ENCODE measurements at places on chromosomes 6 and 20.

DNA sequence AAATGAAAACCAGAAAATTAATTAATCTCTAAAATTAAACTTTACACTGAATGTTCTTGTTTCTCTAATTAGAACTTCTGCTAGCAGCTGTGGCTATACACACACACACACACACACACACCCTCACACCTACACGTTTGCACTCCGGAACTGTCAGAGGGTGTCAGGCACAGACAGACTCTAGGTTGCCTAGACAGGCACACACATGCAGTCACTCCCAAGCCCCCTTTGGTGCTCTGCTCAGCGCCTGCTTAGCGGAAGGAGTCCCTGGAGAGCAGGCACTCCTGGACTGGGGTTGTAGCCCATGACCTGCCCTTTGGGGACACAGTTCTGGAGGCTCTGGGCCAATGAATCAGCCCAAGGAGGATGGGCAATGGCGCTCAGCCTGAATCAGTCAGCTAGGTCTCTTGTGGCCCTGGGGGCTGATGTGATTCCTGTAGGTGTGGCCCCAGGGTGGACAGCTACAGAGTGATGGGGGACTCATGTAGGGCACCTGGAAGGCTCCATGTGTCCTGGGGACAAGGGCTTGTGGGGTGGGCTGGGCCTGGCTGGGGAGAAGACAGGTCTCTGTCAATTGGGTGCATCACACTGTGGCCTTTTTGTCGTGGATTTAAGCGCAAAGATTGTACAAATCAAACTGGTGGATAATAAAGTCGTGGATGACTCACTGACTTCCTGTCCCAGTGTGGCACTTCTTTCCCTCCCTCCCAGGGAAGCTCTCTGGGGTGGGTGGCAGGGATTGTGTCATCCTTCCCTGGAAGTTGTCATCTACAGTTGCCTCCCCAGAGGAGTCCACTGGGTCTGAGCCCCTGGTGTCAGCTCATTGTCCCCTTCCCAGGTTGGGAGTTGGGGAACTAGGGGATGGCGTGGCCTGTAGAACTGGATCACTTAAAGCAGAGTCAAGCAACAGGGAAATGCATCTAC, 8.8 kb downstream of the TMEM151B start:
- DNase-seq: no peak

DNA sequence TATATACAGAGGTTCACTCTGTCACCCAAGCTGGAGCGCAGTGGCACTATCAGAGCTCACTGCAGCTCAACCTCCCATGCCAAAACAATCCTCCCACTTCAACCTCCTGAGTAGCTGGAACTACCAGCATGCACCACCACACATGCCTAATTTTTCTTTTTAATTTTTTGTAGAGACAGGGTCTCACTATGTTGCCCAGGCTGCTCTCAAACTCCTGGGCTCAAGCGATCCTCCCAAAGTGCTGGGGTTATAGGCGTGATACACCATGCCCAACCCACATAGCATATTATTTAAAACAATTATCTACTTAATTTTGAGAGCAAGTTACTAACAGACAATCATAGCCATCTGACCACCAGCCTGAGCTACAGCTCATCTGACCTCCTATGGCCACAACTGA, 459.9 kb upstream of the JARID2 start:
- DNase-seq: no peak

DNA sequence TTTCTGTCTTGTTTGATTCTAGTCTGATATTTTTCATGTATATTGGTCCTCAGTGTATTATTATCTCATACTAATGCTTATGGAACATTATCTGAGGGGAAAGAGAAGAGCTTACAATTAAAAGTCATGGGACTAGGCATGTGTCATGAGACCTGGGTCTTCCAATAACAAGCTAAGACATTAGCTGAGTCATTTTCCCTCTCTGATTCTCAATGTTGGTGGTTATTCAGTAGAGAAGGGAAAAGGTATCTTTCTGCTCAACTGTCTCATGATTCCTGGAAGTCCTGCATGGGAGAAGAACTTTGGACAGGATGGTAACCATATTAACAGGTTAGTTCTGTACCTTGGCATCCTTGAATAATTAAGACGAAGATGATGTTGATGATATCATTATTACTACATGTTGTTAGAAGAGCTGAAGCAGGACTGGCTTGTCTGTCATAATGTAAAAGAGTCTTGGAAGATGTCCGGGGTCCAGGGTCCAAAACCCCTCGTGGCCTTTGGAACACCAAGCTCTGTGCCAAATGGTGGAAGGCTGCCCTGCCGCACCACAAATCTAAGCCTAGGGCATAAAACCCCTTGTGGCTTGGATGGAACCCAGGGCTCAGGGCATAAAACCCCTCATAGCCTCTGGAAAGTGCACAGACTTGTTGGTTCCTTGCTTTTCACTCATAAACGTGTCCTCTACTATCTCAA, 19.1 kb downstream of the TRIM38 start:
- no peak for DNase-seq

DNA sequence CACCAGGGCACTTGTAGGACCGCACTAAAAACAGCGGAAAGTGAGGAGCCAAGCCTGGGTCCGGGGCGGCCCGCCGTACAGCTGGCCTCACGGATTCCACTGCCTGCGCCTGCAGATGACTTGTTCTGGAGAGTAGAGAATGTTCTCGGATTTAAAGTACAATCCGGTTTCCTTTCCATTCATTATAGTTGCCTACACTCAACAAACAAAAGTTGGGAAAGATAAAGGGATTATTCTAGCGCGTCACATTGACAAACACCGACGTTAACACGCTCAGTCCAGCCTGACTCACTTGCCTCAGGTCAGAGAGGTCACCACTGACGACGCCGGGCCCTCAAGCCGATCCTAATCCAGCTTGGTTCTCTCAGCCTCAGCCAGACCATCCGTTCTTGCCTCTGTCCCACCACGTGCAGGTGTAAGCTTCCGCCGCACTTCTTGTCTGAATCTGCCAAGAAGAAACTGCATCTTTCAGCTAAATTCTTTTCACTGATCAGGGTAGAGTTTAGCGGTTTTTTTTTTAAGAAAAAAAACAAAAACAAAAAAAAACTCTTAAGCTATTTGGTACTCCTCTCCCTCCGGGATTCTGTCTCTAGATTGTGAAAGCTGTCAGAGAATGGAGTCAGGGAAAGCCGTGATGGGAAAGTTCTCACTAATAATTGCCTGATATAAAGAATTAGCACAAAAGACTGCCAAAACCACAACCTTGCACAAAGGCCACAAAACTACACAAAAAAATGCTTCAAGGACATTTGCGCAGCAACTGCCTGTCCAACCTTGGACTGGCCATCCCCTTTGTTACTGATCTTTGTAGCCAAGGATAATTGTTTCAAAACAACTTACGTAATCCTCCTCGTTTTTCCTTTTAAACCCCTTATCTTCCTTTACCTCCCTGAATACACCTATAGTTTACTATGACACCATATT, 1.1 kb upstream of the PHF10 start:
- peak; percentile 48 for DNase-seq

DNA sequence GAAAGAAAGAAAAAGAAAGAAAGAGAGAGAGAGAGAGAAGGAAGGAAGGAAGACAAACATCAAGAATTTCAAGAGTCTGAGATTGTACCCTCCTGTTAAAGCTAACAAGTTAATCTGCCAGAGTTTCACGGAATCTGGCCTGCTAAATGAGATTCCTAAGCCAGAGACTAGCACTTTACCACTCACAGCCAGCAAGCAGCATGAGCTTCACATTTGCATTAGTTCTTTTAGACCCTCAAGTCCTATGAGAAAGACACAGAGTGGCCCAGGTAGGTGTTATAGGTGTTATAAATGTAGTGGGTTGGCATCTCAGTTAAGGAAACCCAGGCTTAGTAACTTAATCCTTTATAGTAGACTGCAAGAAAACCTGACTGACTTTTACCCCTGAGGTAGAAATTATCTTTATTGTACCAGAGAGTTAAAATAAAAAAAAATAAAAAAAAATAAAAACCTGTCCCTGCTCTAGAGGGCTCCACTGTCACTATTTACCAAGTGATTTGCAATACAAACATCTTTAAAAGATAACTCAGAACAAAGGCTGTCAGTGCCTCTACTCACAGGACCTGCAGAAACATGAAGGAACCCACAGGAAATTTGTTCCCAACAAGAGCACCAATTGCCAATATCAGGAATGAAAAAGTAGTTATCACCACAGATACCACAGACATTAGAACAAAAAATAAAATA, 9.7 kb upstream of the IBTK start:
- no peak for DNase-seq

DNA sequence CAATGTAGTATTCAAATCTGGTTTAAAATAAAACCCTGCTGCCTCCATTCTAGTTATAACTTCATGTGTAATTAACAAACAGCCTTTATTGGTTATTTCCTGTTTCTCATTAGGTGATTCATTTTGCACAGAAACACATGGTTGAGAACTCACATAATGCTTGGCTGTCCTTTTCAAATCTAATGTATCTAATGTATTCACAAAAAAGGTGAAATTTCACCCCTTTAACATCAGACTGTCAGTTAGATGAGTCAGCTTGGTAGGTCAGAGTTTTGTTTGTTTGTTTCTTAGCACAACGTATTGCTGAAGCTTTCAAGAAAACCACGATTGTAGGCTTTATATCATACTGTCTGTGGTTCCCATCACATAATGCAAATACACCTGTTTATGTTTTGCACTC, 78.7 kb upstream of the TMEM30A start:
- DNase-seq: no peak

- no peak for DNase-seq
Measured at GRCh38 chr6:142381845-142382378, 80.1 kb downstream of the ADGRG6 start.

DNA sequence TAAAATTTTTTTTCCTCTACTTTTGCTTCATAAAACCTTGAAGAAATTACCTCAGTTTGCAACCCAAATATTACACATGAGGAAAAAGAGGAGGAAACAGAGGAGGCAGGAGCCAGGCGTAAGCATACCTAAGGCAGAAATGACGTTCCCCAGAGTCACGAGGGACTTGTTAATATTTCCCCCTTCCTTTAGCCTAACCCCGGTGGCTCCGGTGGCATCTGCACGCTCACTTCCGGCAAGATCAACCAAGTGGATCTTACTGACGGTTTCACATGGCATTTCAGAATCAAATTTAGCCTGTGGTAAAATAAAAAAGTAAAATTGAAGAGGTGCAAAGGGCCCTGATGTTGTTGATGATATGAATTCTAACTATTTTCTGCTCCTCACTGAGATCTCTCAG, 67.4 kb downstream of the KIF16B start:
- DNase-seq: no peak

GRCh38 chr6:30885999-30886896, 1.9 kb downstream of the DDR1 start:
- peak; percentile 76 for DNase-seq

GRCh38 chr20:64116541-64117431, 9.4 kb upstream of the NPBWR2 start:
- no peak for DNase-seq

DNA sequence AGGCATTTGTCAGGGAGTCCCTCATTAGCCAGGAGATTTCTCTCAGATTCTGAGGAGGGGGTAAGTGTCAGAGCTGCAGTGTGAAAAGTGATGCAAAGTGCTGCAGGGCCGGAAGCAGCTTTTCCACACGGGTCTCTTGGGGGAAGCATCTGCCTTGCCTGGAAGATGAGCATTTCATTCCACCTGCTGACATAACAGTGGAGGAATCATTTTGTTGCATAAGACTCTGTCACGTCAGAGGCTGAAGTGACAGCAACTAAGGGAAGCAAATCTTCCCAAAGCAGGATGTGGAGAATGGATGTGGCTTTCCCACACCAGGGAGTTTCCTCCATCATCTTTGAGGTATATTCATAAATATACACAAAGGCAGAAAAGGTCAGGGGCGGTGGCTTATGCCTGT, 22.8 kb downstream of the DCBLD1 start:
- DNase-seq: no peak

DNA sequence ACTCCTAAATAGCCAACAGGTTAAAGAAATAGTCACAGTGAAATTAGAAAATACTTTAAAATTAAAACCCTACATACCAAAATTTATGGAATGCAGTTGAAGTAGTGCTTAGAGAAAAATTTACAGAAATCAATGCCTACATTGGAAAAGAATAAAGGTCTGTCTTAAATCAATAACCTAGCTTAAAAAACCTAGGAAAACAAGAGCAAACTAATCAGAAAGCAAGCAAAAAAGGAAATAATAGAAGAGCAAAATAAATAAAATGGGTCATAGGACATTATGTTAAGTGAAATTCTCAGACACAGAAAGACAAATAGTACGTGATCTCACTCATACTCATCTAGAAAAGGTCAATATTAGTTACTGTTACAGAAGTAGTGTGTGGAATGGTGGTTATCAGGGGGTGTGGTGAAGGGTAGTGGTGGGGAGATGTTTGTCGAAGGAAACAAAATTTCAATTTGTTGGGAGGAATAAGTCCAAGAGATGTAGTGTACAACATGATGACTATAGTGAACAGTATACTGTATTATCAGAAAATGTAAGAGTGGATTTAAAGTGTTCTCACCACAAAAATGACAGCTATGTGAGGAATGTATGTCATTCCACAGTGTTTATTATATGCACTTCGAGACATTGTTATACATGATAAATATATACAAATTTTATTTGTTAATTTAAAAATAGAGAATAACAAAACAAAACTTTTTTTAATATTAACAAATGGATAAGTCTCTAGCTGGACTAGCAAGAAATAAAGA, 423.6 kb downstream of the CDH26 start:
- DNase-seq: no peak

DNA sequence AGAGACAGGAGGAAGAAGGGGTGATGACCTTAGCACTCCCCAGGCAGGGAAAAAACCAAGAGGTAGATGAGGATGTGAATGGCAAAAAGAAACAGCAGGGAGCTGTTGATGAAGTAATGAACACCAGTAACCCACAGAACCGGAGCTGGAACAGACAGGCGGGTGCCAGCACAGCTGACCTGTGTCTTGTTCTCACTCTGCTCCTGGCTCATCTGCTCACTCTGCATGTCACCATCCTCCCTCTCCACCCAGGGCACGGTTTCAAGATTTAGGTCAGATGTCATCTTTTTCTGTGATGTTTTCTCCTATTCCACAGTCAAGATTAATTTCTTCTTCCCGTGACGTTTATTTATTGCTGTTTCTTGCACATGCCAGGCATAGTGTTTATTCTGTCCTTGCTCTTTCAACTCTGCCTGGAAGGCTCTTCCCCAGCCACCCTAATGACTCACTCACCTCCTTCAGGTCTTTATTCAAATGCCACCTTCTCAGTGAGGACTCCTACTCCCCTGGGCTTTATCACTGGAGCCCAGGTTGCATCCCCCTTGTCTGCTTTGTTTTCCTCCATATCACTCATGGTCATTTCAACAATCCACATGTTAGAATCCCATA, 164.5 kb upstream of the HDAC2 start:
- no peak for DNase-seq

GRCh38 chr6:31079656-31080261, 32.6 kb downstream of the C6orf15 start:
- no peak for DNase-seq

GRCh38 chr20:37901654-37902503, 1.0 kb upstream of the VSTM2L start:
- DNase-seq: no peak

DNA sequence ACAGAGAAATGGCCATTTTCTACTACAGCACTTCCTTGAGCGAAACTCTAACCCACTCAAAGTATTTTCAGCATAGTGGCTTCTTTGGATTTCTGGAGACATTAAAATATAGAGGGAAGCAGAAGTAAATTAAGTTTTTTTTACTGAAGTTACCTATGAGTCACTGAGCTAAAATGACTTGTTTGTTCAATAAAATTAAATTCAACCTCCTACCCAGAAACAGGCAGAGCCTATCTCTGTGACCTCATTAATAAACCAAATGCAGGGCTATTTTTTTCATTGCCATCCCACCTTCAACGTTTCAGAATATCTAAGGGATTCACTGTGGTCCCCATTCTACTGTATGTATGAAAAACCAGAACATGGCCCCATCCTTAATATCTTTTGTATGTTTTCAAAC, 133.0 kb downstream of the MTFR2 start:
- DNase-seq: no peak

Measured in C1 segment of cervical spinal cord (tissue), 14 donors.